NCI-H2107 (cell line): ENCODE measurements at places on chromosomes 5 and 9.

- DNase-seq = no peak
Measured at GRCh38 chr9:137752426-137752825, 125.2 kb upstream of the CACNA1B start.

GRCh38 chr9:135474915-135475314, 4.7 kb upstream of the PPP1R26 start:
- no peak for DNase-seq

DNA sequence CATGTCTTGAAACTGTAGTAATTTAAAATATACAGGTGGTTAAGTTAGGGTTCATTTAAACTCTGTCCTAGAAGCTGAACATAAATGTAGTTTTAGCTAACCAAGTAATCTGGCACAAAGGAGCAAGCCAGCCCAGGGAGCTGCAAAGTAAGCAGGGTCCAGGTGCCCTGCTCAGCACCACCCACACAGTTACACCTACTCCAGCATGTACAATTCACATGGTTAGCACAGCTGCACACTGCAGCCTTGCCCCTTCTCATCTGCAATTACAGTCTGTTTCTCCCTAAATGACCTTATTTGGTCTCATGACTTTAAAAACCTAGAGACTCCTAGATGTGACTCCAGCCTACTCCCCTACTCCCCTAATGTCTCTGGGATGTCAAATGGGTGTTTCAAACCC, 128.4 kb downstream of the EPB41L4A start:
- DNase-seq = no peak

DNA sequence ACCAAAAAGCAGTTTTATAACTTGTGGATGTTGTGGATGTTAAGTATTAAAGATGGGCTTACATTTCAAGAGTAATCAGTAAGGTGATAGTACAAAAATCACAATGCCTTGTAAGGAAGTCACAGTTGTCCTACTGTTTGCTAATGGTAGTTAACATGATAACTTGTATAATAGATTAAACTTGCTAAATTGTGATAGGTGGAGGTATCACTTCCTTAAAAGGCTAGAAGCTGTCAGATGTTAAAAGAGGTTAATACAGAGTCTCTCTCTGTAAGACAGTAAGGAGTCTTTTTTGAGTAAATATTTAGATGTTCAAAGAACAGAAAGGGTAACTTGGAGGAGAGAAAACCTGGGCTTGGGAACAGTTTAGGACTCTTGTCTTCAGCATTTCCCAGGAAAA, 14.2 kb upstream of the MACIR start:
- DNase-seq = no peak

DNA sequence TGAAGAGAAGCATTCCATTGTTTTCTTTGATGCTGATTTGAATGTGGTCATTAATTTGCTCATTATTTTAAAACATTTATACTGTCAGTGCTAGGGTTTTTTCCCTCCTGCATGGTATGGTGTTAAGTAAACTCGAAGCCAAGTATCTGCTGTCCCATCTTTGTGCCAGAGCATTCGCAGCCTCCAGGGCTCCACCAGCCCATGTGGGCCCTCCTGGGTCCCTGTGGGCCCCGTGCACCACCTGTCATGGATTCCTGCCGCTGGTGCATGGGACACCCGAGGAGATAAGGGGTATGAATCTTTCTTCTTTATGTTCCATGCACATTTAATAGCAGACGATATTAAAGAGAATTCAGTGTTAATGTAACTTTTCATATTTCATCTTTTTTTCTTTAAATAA, 95.1 kb downstream of the TRIO start:
- no peak for DNase-seq

DNA sequence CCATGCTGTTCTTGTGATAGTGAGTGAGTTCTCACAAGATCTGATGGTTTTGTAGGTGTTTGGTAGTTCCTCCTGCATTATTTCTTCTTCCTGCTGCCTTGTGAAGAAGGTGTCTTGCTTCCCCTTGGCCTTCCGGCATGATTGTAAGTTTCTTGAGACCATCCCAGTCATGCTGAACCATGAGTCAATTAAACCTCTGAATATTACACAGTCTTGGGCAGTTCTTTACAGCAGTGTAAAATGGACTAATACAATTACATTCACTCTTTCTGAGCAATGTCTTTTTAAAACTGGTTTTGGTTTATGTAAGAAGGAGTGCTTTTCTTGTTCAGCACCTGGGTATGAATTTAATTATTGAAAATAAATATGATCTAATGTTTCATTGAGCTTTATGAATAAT, 50.7 kb upstream of the ARRDC3 start:
- DNase-seq = no peak

DNA sequence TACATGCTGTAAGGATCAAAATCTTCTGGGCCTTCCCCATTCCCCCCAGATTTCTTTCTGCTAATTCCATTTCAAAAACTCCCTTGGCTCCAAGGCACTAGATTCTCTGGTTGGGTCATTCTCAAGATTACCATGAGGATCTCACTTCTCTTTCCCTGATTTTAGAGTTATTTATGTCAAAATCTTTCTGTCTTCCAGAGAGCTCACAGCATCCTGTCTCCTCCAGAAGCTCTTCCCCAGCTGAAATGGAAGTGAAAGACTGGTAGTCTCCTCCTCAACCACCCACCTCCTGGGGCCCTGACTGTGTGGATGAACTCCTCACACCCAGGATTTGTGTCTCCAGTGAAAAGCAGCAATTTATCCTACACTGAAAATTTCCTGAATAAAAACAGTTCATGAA, 11.9 kb upstream of the ZNF366 start:
- no peak for DNase-seq

GRCh38 chr9:96163712-96164111, 138.3 kb downstream of the HSD17B3 start:
- no peak for DNase-seq

DNA sequence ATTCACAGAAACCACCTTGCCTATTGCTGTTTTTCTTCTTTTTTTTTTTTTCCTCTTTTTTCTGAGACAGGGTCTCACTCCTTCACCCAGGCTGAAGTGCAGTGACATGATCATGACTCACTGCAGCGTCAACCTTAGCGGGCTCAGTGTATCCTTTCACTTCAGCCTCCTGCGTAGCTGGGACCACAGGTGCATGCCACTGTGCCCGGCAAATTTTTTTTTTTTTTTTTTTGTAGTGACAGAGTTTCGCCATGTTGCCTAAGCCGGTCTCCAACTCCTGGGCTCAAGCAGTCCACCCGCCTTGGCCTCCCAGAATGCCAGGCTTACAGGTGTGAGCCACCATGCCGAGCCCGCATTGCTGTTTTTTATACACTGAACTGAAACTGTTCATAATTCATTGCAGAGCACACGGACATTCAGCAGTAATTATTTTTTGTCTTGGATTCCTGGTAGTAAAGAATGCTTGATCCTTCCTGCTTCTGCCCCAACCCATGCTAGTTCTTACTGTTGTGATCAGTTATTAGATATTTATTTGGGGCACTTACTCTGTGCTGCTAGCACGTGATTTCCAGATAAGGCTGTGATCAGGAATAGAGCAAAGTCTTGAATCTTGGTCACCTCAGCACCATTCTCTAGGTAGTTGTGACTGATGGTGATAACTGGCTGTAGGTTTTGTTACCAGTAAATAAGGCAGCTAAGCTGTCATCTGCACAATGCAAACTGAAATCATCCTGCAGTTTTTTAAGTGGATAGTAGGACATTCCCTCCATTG, 14.0 kb downstream of the MAP3K1 start:
- no peak for DNase-seq

DNA sequence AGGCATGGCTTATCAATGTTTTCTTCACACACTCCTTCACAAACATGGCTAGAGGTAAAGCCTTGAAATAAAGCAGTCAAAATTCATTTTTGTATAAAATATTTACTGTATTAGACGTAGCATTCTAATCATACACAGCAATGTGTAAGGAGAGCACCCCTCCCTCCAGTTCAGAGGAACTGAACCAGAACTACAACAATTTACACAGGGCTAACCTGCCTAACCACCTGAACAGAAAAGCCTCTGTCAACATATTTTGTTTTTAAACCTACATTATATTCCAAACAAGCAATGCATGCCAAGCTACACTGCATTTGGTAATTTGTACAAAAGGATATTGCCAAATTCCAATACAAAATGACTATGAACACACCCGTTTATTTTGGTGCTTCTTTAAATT, 41.6 kb downstream of the MLLT3 start:
- DNase-seq = no peak

DNA sequence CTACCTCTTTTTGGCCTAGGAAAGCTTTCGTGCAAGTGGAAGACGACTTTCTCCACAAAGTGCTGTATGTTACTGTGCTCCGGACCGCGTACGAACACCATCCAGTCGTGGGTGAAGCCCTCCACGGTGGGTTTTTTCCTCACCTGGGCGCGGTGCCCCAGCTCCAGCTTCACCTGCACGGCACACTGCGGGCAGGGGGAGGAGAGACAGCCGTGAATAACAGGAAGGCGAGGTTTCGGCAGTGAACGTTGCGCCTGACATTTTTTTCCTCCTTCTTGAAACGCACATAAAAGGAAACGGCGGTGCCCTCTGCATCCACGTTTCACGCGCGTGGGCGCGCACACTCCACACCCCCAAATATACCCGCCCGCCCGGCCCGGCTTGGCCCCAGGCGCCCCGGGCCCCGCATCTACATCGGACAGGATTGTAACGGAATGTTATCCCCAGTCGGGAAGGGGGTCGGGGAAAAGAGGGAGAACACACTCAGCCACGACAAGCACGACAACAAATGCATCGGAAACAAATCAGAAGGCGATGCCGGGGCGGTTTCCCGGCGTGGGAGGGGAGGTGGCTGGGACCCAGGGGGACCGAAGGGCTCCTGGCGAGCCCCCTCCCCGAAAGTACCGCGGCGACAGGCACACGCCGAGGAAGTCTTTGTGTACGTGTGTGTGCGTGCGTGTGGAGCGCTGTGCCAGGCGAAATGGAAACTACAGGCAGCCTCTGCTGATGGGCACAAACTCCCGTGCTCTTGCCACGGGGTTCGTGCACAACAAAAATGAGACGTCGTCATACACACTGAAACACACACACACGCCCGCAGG, 1.4 kb downstream of the MLLT3 start:
- DNase-seq = no peak

- no peak for DNase-seq
Measured at GRCh38 chr9:92602413-92602812, 66.6 kb upstream of the ECM2 start.

GRCh38 chr5:132011622-132012343, at the start of gene ACSL6:
Gene ACSL6 (minus strand): TSS chr5:132011658. CDS start chr5:132011553, 105 bp downstream.
- no peak for DNase-seq

- DNase-seq = no peak
Measured at GRCh38 chr5:134510970-134511795, 14.3 kb upstream of the JADE2 start.

- no peak for DNase-seq
Measured at GRCh38 chr9:7137040-7137439, 379.3 kb downstream of the KDM4C start.

- no peak for DNase-seq
Measured at GRCh38 chr9:137688261-137688660, 69.5 kb downstream of the EHMT1 start.

- DNase-seq = peak; percentile 37
Measured at GRCh38 chr9:38392235-38393127, at the start of gene ALDH1B1. Gene ALDH1B1 (plus strand): TSS chr9:38392702. CDS start chr9:38395749, 3,047 bp downstream.

- no peak for DNase-seq
Measured at GRCh38 chr9:108617676-108618075, 238.1 kb downstream of the ACTL7B start.

- DNase-seq = no peak
Measured at GRCh38 chr5:108546939-108547338, 165.0 kb upstream of the FBXL17 start.

DNA sequence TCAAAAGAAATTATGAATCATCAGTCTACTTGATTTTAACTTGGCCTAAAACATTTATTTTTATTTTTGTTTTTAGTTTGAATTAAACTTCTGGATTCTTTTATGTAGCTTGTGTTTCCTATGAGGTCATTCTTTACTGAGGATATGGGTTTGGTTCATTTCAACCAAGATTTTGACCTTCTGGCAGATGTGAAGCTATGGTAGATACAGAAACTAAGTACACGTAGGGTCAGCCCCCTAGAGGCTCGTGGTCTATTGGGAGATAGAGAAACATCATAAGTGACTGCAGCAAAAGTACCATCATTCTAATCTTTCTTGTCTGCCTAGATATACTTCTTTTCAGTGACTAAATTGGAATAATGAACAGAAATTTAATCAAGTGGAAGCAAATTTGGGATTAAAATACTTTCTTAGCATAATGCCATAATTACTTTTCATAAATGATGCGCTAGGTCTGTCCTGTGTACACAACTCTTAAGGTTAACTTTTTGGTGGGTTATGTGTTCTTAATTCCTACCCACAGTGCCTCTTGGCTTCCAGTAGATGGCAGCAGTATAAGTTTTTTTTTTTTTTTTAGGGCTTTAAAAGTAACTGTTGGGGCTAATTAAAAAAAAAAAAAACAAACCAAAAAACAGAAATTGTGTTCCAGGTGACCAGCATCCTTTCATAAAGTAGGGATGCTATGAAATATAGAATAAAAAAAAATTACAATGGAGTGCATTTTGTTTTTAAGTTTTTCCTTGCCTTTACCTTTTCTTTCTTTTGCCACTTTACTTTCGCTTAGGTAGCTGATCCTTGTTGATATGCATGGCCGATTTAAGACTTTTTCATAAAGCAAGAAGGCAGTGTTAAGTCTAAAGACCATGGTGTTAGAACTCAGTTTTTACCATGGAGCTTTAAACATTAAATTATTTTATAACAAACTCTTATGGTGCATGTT, 49.9 kb downstream of the LRRTM2 start:
- DNase-seq = no peak

- DNase-seq = no peak
Measured at GRCh38 chr9:121662359-121662758, 10.9 kb downstream of the DAB2IP start.

DNA sequence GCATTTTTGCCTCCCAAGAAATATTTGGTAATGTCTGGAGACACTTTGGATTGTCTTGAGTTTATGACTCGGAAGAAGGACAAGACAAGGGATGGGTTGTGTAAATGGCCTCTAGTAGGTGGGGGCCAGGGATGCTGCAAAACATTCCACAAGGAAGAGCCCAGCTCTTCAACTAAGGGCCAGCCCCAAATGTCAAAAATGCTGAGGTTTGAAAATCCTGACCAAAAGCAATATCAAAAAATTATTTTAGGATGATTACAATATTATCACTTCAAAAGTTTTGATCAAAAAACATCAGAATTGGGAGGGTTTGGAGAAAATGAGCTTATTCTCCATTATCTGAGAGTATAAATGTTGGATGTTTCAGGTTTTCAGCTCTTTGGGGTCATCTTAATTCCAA, 248.9 kb upstream of the SLC24A2 start:
- no peak for DNase-seq

- no peak for DNase-seq
Measured at GRCh38 chr9:129910628-129911567, 75.6 kb downstream of the USP20 start.

GRCh38 chr5:160926428-160926827, 74.4 kb upstream of the ATP10B start:
- DNase-seq = peak; percentile 5

DNA sequence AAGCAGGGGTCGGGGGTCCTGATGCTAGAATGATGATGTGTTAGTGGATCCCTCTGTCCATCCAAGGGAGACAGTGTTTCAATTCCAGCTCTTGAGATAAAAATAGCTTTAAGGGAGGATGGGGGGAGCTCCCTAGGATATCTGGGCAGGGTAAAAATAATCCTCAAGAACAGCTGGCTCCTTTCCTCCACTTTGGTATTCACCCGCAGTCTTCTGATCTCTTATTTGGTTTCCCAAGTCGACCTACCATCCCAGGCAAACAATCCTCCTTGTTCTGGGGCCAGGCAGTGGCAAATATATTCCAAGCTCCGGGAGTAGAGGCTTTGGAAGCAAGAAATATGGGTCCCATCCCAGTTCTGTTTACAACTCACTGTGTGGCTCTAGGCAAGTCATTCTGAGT, 14.5 kb upstream of the COL27A1 start:
- DNase-seq = no peak
